ENCODE measurements at places on chromosomes 6 and 20. TPM values are rescaled to one million over a fixed set of nuclear protein-coding genes. Genes with fewer than 3 reads are reported as not detected.

SLC26A8 gene
- under 0.01 TPM for total RNA-seq

DDO gene
- not detected for total RNA-seq

PBOV1 gene
- total RNA-seq = not detected

FKBP5 gene
- total RNA-seq = 48.0 TPM

ABRACL gene
- total RNA-seq = 117 TPM

MAN1A1 gene
- total RNA-seq = 58.8 TPM

BLCAP gene
- 57.0 TPM for total RNA-seq

ARHGAP18 gene
- 184 TPM for total RNA-seq

BPIFA3 gene
- not detected for total RNA-seq

MYB gene
- total RNA-seq = 0.14 TPM

OR2W1 gene
- total RNA-seq = not detected

GABRR2 gene
- 0.27 TPM for total RNA-seq

PRPF6 gene
- 63.0 TPM for total RNA-seq

CLPSL1 gene
- total RNA-seq = not detected

TBC1D32 gene
- 8.1 TPM for total RNA-seq

TEAD3 gene
- total RNA-seq = 0.27 TPM

BPIFB2 gene
- total RNA-seq = not detected

EPHA7 gene
- total RNA-seq = 0.40 TPM

RUNX2 gene
- not detected for total RNA-seq

All from thoracic aorta endothelial cell (primary cell).